ENCODE measurements at places on chromosomes 16 and 17.

GRCh38 chr16:28473714-28474265, 1.7 kb upstream of the NPIPB7 start:
- no peak for DNase-seq

GRCh38 chr17:73478334-73478733, 165.9 kb downstream of the SDK2 start:
- DNase-seq: no peak

DNA sequence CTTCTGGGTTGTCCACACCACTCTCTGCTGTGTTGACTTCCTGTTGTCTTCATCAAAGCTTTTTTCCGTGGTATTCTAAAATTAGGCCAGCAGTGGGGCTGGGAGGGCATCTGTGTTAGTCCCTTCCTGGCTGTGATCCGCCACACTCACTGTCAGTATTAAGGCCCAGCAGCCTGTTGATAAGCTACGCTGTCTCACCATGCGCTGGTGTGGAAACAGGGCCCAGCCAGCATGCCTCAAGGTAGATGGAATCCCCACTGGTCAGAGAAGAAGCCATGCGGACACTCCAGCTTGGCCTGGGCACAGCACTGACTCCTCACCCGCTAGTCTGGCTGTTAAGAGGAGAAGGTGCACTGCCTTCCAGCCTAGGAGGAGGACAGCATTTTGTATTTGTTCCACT, 11.4 kb downstream of the CDR2L start:
- DNase-seq: no peak

GRCh38 chr17:56982312-56982711, 4.4 kb downstream of the SCPEP1 start:
- peak; percentile 65 for DNase-seq

DNA sequence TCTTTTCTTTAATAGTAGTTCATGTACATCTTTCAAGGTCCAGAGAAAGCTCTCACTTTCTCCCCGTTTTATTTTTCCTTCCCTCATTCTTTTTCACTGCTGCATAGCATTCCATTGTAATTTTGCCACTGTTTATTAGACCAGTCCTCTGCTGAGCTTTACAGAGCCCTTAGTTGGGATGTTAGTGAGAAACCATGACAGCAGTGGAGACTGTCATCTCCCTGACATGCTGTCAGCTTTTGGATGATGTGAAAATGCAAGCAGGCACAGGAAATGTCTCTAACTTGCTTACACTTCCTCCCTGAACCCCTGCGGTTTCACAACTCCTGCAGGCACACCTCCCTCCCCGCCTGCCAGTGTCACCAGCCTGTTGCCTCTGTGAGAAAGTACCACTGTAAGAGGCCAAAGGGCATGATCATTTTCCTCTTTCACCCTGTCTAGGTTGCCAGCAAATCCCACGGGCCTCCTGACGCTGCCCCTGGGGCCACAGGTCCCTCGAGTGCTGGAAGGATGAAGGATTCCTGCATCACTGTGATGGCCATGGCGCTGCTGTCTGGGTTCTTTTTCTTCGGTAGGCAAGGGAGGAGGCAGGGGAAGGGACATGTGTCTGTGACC, at the start of gene ITGAL:
Gene ITGAL (plus strand): TSS at position 415 of the 615 bp plus-strand sequence. CDS start 96 bp downstream, at position 511.
- DNase-seq: no peak

Measured in DMS79 (cell line).